Stimulated activated CD8-positive, alpha-beta memory T cell treated with anti-CD3 and anti-CD28 coated beads, Interleukin-2, amount 100 ng/mL, for 1 hour (primary cell): ENCODE measurements at places on chromosomes 12 and 14.
A peak's percentile ranks its signal among the peaks of the same experiment; 100 is the strongest.

DNA sequence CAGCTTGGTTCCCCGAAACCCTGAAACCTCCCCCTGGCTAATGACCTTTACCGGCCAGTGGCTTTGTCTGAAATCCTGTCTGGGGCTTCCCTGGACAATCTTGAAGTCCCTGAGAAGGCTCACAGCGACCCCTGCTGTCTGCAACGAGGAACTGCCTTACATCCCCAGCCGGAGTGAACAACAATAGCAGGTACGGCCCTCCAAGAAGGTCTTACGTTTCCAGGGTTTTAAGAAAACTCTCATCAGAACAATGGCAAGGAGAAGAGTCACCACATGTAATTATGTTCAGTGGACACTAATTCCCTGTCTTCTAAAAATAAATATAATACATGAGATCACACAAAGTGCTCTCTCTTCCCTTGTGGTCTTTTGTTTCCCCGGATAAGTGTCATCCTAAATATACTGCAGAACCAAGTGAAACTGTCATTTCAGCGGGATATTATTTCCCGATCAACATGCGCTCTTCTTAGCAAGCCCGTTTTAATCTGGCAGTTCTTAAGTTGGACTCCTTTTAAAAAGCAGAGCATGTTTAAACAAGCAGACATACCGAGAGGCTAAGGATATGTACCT lies 53.3 kb downstream of the RBM19 start:
- DNase-seq = peak; percentile 12

DNA sequence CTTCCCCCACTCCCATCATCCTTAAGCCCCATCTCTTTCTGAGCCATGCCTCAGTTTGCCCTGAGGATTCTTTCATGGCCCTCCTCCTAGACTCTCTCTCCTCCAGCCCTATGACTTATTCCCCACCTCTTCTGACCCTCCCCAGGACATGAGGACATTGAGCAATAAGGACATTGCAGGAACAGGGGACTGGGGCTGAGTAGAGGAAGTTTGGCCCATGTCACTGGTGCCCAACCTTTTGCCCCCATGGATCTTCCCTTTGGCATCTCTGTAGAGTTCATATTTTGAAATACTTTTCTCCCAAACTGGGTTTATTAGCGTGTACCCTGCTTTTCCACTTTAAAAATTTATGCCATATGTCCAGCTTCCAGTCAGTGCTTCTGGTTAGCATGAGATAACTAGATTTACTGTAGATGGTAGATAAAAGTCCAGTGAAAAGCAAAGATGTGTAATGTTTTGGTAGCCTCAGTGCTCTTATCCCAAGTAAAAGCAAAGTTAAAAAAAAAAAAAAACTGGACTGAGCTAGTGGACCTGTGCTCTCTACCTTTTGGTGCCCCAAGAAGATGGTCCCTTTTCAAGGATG lies 6.1 kb upstream of the LRP1-AS start:
- no peak for DNase-seq

GRCh38 chr12:32497864-32498263 lies 98.5 kb downstream of the FGD4 start:
- no peak for DNase-seq

DNA sequence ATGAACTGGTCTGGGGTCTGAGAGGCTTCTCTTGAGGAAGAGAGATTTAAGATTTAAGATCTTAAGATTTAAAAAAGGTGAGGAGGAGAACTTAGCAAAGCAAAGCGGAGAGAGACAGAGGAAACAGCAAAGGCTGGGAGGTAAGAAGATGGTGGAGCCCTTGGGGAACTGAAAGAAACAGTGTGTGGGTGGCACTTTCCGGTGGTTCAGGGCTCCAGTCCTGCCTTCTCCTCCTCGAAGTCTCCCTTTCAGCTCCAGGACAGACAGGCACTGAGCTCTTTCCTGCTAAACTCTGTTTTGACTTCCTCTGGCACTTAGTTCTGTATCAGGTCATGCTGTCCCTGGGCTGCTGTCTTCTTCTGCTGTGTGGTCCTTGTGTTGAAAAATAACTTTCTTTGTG lies 298.7 kb upstream of the SRRM4 start:
- DNase-seq = no peak

DNA sequence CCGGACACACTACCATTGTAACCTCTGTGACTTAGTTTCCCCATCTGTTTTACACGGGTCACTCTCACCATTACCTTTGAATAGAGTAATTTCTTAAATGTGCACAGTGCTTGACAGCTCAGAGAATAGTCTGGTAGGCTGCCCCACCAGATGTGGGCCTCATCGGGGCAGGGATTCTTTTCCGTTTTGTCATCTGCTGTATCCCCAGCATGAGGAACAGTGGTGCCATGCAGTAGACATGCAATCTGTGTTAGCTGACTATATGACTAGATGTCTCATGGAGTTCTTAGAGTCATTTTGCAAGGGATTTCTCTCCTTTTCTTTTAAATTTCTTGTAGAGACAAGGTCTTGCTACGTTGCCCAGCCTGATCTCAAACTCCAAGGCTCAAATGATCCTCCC lies 44.9 kb upstream of the PLEKHG3 start:
- DNase-seq = no peak

- no peak for DNase-seq
These were observed 71.8 kb downstream of the NINJ2 start for GRCh38 chr12:591167-592023.

DNA sequence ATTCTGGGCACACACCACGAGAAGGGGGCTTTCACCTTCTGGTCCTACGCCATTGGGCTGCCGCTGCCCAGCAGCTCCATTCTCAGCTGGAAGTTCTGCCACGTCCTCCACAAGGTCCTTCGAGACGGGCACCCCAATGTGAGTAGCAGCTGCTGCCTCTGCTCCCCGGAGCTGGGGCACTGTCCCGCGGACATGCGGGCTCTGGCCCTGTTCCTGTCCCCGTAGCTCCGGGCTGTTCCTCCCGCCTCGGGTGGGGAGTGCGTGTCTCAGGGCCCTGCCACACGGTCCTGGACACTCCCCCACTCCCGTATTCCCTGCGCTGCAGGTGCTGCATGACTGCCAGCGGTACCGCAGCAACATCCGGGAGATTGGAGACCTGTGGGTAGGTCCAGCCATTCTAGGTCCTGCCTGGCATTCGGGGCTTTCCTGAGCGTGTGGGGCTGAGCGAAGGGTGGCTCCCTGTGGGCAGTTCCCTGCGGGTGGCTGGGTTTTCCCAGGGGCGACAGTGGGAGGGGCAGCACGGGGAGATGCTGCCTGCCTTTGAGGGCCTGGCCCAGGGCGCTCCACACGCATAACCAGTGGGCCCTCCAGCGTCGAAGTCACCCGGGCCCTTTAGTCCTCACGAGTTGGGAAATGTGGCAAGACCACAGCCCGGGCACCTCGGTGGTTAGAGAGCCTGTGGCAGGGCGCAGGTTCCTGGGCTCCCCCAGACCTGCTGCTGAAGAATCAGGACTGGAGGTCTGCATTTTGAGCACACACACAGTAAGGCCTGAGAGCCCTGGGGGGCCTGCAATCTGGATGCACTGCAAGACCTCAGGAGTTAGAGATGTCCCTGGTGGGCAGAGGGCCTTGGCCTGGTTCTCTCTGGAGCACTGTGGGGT lies 13.5 kb downstream of the HIP1R start:
- no peak for DNase-seq

DNA sequence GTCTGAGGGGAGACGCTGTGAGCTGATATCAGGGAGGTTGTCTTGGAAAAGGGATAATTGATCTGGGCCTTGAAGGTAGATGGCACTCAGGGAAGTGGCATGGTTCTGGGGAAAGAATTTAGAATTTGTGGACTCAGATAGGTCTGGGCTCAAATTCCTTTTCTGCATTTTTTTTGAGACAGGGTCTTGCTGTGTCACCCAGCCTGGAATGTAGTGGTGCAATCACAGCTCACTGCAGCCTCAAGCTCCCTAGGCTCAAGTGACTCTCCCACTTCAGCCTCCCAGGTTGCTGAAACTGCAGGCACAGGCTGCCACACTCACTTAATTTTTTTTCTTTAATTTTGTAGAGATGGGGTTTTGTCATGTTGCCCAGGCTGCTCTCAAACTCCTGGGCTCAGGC lies 98.1 kb upstream of the NCOR2 start:
- no peak for DNase-seq

GRCh38 chr12:5031242-5031641 lies 12.4 kb upstream of the KCNA5 start:
- no peak for DNase-seq

DNA sequence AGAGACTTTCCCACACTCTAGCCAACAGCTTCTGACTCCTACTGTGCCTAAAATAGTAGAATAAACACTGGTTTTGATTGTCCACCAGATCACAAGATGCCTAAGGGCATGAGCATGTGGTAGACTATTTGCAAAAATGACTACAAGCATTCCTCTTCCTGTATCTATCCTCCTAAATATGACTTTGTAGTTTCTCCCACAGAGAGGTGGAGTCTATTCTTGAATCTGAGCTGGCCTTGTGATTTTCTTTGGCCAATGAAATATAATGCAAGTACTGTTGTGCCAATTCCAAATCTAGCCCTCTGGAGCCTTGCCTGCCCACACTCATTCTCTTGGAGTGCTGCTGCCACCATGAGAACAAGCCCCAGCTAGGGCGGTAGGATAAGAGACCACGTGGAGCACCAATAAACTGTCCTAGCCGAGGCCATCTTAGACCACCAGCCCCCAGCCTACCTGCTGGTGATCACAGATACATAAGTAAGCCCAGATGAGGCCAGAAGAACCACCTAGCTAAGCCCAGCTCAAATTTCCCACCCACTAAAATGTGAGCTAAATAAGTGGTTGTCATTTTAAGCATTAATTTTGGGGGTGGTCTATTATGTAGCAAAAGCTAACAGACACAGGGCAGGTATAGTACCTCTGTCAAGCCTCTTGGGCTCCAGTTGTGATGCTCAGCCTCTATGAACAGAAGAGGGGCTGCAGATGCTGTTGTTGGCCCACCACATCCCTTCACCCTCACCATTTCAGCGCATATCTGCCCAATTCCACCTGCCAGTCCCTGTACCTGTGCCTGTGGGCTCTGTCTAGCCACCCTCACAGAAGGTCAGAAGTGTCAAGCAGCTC lies 17.9 kb downstream of the ZFP36L1 start:
- no peak for DNase-seq

DNA sequence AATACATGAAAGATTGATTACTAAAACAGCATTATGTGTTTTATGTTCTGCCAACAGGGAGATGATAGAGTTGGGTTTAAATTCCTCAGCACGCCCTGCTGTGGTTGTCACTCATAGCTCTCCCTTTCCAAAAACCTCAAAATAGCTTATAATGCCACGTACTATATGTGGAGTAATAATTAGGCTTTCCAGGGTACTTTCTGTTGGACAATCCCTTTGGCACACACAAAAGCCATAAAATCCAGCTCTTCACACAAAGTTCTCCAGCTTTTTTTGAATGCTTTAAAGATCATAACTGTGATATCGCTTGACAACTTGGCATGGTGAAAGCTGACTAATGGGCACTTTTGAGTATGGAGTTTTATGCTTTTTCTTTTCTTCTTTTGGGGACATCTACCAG lies 145.3 kb upstream of the DCN start:
- DNase-seq = no peak

DNA sequence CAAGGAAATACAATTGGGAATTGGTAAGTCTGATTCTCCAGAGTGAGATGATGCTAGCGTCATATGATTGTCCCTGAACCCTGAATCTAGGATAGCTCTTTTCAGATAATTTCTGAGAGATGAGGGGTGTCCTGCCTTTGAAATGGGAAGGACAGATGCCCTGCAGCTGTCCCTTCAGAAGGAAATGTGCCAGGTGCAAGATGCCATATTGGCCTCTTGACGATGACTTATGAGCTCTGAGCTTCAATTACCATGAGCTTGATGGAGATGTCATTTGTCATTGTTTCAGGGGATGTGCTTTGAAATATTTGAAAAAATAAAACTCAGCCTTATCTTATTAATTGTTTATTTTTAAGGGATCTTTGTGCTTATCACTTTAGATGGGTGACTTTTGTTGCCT lies 185.1 kb downstream of the DACT1 start:
- DNase-seq = no peak

- DNase-seq = no peak
These were observed 2.8 kb downstream of the TSHR start for GRCh38 chr14:80958226-80958625.

- DNase-seq = no peak
These were observed 44.0 kb upstream of the SMUG1 start for GRCh38 chr12:54232790-54233189.

DNA sequence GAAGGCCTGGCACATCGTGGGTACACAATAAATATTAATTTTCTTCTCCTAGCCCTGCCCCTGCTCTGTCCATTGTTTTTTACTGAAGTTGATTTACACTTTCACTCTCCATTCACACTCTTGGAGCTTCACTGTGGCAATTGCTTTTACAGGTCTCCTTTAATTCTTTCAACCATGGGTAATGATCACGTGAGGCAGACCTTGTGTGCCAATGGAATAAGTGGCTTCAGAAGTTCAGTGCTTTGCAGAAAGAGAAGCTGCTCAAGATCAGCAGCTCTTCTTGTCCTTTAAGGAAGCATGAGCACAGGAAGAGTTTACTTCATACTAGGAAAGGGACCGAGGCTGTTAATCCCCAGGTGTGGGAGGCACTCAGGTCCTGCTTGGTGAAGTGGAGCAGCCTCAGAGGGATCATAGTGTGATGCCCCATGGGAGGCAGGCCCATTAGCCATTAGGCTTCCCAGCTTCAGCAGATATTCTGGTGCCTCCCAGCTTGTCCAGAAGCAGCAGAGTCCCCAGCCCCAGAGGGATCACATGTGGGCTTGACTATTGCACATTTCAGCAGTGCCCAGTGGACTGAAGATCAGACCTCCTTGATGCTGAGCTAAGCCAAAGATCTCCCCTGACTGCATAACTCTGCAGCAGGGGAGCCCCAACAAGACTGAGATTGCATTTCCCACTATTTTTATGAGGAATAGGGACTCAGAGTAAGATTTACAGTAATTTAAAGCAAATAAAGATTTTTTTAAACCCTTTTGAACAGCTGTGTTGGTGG lies 5.0 kb upstream of the SLC35F4 start:
- no peak for DNase-seq

DNA sequence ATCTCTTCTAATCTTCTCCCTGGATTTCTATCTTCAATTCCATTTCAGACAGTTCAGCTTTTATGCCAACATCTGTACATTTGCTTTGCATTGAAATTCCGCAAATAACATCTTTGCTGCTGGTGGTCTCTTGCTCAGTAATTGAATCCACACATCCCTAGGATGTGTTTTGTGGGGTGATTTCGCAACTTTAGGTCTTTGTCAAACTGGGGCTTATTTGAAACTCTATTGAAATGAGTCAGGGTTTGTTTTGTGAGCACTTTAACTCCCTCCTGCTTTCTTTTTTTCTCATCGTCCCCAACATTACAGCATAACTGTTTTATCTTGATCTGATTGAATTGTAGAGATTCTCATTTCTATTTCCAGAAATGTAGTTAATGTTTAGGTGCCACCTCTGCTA lies 404.3 kb downstream of the NPAS3 start:
- DNase-seq = no peak
